ENCODE measurements at places on chromosomes 12 and 14. TPM values are rescaled to one million over a fixed set of nuclear protein-coding genes. Genes with fewer than 3 reads are reported as not detected.

DNA sequence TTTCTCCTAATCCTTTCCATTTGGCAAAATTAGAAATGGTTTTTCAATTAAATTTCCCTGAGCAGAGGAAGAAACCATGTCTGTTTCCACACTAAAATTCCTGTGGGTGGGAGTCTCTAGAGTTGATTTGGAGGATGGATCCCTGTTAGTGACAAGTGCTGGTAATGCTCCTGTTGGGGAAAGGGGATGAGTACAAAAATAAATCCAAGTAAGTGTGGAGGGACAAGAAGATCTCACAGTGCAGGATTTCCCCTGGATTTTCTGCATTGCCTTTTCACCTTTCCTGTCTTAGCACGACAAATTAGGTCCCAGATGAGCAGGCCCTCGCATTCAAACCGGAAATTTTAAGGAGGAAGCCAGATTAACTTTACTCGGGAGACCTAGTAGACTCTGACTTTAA is 107.5 kb downstream of the DAD1 start:
- no peak for DNase-seq

DNA sequence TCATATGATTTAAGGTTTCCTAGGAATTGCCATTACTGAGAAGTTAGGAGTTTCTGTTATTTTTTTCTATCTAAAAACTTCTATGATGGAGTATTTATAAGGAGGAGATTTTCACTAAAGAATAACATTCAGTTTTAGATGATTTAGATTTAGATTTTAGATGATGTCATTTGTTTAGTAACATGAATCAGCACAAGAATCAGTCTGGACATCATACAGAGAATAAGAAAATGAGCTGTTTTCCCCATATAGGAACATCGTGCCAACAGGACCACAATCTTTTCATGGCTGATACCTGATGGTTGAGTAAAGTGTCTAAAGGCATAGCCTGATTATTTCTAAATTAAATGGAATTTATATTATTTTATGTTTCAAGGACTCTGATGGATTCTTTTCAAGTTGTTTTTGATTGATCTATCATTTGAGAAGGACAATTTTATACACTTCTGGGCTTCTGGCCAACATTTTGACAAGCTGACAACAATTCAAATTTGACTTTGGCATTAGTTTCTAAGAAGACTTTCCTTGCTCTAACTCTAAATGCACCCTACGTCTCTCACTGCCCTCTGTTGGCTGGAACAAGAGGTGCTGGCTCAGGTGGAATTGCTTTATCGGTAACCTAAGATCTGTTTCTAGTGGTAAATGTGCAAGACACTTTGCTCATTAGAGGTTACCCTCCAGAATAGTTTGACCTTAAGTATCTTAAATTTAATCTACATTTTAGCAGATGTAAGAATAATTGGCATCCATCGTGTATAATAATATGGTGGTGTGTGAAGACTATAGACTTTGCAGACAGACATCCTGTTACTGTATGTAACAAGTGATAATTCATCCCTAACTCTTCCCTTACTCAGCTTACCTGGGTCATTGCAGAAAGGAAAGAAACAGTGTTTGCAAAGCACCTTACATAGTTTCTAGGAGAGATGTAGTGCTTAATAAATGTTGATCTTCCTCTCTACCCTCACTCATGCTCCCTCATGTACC is 42.8 kb upstream of the CPSF6 start:
- DNase-seq, result no peak

DNA sequence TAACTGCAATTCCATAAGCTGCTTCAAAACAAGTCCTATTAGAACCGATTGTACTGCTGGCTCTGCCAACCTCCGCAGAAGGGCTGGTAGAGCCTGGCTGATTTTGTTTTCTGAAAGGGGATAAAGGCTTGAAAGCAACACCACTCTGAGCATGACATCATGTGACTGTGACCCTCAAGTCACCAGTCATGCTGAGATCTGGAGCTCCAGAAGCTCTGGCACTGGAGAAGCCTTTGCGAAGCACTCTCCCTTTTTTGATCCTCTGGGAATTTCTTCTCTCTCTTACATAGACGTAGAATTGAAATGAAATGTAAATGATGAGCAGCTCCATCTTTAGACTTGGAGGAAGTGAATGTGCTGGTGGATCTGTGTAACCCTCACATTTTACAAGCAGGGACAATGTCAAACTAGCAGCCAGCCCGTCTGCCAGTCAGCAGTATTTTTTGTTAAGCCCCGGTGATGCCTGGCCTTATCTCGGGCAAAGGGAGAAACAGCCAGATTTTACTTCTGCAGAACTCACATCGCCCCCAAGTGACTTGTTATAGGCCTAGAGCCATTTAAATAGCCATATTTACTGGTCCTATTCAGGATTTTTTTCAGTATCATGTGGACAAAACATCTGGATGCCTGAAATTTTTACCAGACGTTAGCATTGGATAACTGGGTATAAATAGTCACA is 112.1 kb upstream of the NPAS3 start:
- no peak for DNase-seq

DNA sequence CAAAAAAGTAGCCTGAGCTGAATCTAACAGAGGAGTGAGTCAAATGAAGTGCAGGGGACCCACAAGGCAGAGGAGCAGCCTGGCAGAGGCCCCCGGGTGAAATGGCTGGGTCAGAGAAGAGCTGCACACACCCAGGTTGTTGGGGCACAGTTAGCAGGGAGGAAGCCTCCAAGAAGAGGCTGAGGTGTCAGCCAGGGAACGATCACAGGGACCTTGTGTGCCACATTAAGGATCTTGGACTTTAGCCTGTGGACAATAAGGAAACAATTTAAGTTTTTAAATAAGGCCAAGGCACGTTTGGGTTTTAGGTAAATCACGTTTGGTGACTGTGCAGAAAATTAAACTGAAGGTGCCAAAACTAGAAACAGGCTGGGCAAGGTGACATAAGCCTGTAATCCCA is 35.1 kb downstream of the OR10P1 start:
- no peak for DNase-seq

DNA sequence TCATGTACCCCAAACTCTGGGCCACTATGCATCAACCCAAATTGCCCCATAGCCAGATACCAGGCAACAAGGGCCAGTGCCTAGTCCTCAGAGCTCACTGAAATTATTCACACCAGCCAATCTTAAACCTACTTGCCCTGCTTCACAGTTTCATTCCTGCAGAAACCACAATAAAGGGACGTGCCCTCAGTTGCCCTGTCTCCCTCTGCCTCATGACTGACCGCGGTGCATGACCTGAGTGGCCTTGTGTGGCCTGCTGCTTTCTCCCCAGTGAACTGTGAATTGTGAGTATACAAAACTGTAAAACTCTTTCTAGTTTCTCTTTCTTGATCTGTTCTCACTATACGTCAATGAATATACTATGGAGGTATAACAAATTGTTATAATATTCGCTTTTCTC is 490.9 kb upstream of the MIS18BP1 start:
- DNase-seq, result no peak

DNA sequence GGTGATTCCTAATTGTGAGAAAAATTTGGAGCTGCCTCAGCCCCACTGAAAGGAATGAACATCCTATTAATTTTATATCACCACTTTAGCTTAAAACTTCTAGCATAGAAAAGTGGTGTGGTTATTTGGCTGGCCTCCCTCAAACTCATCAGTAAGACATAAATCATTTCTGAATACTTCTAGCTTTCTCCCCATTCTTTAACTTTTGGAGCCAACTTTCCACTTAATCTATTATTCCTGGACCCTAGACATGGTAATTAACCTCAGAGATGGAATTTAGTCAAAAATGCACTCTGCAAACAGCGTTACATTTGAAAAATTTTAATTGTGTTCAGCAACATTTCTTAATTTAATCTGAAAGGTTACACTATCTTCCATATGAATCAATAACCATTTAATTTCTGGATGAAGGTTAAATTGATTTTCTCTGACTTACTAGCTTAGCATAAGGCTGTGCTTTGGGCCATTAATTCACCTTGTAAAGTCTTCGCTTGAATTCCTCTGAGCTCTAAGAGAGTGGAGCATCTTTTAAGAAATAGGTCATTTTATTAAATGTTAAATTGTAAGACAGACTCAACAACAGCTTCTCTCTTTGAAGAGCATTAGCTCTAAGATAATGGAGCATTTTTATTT is 753.6 kb upstream of the STXBP6 start:
- no peak for DNase-seq

DNA sequence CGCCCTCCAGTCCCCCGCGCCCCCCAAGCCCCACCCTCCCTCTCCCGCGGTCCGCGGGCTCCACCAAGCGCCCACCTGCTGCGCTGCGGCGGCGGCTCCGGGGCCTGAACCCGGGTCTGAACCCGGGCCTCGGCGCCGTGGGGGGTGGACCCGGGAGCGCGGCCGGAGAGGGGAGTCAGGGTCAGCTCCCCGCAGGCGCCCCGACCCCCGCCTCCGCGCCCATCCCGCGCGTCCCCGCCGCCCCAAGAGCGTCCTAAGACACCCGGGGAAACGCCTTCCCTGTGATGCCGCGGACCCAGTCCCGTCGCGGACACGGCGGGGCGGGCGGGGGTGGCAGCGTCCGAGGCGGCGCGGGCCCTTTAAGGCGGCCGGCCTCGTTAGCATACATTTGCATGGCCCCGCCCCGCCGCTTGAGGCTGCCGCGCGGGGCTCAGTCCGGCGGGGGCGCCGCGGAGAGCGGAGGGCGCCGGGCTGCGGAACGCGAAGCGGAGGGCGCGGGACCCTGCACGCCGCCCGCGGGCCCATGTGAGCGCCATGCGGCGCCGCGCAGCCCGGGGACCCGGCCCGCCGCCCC is at the start of gene MMP17:
Gene MMP17, plus strand, starts transcription at position 433 of the 574 bp plus-strand sequence. Its CDS starts 102 bp downstream, at position 535.
- DNase-seq, result no peak

- no peak for DNase-seq
These were observed 64.6 kb downstream of the BICD1 start for GRCh38 chr12:32171211-32171610.

DNA sequence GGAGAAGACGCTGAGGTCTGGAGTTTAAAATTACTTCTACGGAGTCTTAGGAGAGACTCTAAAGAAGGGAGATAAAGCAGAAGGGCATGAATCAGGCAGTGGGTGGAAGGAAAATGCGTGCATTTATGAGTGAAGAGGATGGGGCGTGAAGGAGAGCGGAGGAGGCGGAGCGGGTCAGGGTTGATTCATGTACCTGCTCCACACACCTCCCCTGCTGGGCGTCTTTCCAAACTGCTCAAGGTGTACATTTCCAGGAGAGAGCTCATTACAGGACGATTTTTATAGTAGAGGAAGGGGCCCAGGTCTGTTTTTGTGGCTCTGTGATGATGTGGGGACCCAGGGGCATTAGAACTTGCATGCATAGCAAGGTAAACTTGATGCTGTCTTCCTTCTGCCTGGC is 65.0 kb upstream of the ASPG start:
- DNase-seq, result no peak

DNA sequence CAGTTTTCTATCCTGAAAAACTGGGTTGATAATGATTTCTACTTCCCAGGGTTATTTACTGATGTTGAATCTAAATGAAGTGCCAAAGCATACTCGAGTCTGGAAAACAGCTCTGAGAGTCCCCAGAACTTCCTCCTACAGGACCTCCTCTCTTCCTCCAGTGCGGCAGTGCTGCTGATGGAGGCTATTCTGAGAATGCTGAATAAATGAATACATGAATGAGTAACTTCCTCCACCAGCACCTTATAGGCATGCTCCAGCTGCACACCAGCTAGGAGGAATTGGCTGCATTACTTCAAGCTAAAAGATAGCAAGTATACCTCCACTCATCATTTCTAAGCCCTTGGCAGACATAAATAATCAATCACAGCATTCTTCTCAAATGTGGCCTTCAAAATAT is 448.8 kb upstream of the CCDC196 start:
- DNase-seq, result no peak

DNA sequence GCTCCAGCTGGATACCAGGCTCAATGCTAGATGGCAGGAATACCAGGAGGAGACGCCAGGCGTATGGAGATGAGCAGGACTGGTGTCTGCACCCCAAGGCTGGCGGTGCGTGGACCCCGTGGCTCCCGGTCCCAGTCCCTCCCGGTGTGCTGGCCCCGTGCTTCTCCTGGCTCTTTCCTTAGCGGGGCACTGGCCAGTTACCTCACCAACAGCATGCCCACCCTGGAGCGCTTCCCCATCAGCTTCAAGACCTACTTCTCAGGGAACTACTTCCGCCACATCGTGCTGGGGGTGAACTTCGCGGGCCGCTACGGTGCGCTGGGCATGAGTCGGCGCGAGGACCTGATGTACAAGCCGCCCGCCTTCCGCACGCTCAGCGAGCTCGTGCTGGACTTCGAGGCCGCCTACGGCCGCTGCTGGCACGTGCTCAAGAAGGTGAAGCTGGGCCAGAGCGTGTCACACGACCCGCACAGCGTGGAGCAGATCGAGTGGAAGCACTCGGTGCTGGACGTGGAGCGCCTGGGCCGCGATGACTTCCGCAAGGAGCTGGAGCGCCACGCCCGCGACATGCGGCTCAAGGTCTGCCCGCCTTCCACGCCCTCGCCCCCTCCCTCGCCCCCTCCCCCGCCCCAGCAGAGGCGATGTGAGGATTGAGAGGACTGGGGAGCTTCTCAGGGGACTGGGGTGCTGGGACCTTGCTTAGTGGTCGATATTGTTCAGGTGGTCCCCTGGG is 14.6 kb downstream of the VASH1 start:
- no peak for DNase-seq

- DNase-seq, result no peak
These were observed 120.1 kb downstream of the SMOC1 start for GRCh38 chr14:69999261-69999674.

- DNase-seq, result no peak
These were observed 325.2 kb upstream of the RGS6 start for GRCh38 chr14:71607056-71607455.

- DNase-seq, result no peak
These were observed 32.3 kb upstream of the ESR2 start for GRCh38 chr14:64326502-64326901.

DNA sequence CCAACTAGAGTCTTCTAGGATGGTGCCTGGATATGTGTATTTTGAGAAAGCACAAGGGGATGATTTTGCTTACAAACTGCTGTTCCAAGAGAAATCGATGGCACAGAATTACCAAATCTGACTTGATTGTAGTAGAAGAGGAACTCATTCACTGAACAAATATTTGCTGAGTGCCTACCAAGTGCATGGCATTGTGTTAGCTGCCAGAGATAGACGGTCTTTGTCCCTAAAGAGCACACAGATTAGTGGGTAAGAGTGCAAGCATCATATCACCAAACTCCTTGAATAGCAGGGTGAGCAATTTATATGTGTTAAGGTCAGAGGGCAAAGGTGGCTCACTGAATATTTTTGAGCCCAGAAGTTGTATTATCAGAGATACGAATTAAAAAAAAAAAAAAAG is 3.5 kb upstream of the FOXN3 start:
- DNase-seq, result no peak

- DNase-seq, result no peak
These were observed 774.7 kb downstream of the TMTC2 start for GRCh38 chr12:83461336-83461935.

GRCh38 chr14:25461780-25462179 is 411.8 kb upstream of the STXBP6 start:
- DNase-seq, result no peak

Gene VAMP1
- 10.5 TPM for polyA plus RNA-seq

Gene KRT78
- not detected for polyA plus RNA-seq

Gene HOXC13
- polyA plus RNA-seq, result not detected

Gene CACNA2D4
- polyA plus RNA-seq, result 2.6 TPM

Gene PLEKHH1
- 6.7 TPM for polyA plus RNA-seq

Gene HHIPL1
- 1.6 TPM for polyA plus RNA-seq

Gene SENP1
- 23.8 TPM for polyA plus RNA-seq

Gene BMP4
- polyA plus RNA-seq, result 13.6 TPM

Gene DNAL1
- polyA plus RNA-seq, result 32.7 TPM

Gene RNF212B
- 1.4 TPM for polyA plus RNA-seq

Gene FAM222A
- 2.1 TPM for polyA plus RNA-seq
